Activated CD4-positive, alpha-beta T cell treated with anti-CD3 and anti-CD28 coated beads, Interleukin-2, amount 50 U/mL, for 4 hours (primary cell): ENCODE measurements at places on chromosomes 4 and X.

DNA sequence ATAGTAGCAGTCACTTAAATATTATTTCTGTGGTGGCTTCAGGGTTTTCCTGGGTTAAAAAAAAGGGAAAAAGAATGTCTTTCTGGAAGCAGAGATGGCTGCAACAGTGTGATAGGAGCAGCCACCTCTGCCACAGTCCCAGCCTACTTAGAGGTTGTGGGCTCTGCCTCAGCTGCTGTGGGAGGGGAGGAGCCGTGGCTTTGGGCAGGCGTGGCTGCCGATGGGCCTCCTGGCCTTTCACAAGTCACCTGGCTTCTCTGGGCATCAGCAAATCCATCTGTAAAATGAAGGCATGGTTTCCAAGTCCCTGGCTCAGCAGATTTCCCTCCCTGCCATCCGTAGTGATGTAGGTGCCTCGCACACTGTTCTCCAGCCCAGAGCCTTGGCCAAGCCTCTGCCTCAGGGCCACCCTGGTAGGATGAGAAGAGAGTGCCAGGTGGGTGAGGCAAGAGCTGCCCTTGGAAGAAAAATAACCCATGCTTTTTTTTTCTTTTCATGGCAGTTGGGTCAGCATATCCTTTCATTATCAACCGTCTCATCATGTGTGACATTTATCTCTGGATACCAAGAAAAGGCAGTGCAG lies 66.1 kb downstream of the PTTG2 start:
- no peak for DNase-seq

DNA sequence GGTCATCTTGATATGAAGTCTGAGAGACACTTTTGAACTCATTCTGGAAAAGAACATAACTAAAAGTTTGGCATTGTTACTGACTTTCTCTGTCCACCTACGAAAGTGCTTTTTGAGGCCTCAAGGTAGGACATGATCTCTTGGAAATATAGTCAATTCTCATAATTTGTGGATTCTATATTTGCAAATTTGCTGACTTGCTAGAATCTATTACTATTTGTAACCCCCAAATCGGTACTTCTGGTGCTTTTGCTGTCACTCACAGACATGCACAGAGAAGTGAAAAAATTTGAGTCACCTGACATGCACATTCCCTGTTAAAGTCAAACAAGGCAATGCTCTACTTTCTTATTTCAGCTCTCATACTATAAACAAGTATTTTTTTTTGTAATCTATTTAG lies 35.6 kb downstream of the TSPAN7 start:
- DNase-seq, result no peak

DNA sequence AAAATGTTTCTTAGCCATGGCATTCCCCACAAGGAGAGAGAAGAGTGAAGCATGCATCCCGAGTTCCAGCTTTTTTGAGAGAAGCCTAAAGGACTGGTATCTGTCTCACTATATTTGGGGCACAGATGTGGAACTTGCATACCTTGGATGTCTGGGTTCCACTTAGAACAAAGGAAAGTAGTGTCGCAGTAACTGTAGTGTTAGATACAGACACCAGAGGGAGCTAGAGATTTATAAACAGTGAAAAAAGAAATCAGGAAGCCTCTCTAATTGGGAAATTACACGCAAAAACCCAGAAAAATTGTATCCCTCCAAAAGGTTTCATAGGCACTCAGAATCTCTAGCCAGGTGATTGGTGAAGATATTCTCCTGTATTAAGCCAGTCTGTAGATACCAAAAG lies 34.4 kb downstream of the AGTR2 start:
- no peak for DNase-seq

DNA sequence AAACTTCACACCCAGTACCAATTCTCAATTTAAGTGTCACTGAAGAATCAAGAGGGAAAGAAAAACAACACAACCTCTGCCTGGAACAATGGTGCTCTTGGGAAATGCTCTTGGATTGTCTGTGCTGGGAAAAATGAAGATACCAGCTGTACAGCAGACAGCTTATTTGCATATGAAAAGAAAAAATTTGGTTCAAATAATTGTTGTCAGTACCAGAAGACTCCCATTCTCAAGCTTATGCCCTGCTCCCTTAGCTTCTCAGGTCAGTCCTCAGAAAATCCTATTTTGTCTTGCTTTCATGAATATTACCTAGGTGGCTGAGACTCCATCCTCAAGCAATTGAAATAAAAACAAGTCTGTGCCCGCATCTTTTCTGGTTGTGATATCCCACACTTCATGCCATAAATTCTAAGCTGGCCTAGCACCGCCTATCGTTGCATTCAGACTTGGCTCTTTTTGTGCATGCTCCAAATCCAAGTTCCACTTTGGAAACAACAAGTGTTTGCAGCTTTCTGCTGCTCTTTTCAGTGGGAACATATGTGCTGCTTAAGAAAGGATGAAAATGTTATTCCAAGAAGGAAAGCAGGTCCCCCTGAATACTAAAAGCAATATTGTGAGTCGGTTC lies 431.6 kb downstream of the INPP4B start:
- no peak for DNase-seq

GRCh38 chr4:75621715-75622114 lies 8.6 kb downstream of the CDKL2 start:
- no peak for DNase-seq

GRCh38 chr4:101205916-101206315 lies 141.4 kb downstream of the PPP3CA start:
- peak; percentile 24 for DNase-seq

- DNase-seq, result no peak
These were observed 38.7 kb downstream of the CPEB2 start for GRCh38 chr4:15040916-15041463.

DNA sequence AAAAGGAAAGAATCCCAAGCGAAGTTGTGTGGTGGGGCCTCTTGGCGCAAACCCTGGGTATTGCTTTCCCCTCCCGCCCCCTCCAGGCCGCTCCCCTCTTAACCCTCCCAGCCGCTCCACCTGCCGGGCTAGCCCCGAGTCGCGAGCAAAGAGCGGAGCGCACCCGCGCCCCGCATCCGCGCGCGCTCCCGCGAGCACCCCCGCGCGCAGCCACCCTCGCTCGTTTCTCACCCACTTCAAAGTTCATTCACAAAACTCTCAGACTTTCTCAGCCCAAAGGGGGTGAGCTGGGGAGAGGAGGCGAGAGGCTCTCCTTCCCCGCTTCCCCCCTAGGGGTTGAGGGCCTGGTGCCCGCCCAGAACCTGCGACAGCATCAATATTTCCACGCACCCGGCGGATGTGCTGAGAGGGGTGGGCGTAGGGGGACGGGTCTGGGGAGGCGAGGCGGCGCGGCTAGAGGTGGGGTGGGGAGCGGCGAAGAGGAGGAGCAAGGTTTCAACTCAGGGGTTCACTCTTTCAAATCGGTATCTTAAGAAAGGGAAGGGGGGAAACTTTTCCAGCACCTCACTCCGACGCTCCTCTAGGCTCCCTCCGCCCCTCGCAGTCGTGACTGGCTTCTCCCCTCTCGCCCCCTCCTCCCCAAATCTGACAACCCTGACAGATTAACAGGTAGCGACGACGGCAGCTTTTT lies 1.8 kb downstream of the MAML3 start:
- DNase-seq, result peak; percentile 91

DNA sequence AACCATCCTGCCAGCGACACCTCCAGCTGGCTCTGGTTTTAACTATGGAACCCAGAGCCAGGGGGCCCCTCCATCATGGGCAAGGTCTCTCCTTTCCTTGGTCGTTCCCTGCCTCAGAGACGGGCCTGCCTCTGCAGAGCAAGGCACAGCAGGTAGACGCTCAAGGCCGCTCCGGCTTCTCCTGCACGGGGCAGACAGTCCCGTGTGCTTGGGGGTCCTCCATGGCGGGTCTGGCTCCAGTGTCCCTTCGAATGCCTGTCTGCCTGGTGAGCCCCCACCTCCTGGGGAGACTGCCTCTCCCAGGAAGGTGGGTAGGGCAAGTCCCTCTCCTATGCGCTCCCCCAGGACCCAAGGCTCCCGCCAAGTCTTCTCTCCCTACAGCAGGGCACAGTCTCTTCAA lies 71.5 kb downstream of the ACOX3 start:
- DNase-seq, result no peak

- DNase-seq, result no peak
These were observed 1508.3 kb downstream of the RAPGEF2 start for GRCh38 chr4:160611181-160611580.

- DNase-seq, result no peak
These were observed 5.3 kb downstream of the LRRC66 start for GRCh38 chr4:52014903-52015302.

DNA sequence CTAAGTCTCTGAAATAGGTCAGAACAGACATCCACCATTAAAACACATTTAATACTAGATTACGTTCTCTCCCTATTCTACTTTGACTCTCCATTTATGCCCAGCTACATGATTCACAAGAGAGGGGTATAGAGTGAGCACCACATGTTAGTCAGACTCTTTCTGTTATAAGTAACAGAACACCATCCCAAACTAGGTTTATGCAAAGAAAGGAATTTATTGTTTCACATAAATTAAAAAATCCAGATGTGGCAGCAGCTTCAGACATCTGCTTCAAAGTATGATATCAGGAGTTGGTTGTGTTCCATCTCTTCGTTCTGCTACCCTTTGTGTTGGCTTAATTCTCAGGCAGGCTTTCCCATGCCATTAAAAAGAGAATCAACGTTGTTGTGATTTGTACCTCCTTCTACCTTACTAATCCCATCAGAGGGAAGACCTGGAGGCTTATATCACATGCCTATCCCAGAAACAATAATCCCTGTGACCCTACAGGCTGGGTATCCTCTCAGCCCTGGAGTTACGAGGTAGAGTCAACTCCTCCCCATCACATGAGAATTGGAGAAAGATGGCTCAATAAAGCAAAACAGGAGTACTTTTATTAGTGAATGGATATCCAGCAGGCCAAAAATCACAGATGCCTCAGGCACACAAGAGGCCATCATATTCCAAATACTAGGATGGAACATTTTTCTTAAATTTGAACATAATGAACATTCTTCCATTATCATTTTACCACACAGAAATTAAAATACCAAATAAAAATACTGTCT lies 163.2 kb downstream of the SLC7A11 start:
- DNase-seq, result no peak

DNA sequence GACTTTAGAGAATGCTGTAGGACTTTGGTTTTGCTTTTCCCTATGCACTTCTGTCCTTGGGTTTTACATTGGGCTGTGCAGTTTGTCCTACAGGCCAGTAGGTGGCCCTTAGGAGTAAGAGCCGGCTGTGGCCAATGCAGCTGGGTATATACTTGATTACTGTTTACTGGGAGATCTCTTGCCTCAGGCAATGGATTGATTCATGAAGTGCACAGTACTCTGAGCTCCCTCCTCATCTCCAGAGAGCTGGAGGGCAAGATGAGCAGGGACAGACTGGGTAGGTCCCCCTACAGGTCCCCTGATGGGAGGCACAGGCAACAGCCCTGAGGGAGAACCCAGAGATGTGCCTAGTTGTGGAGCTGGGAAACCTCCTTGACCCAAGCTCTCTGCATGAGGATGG lies 103.8 kb upstream of the QRFPR start:
- DNase-seq, result no peak

GRCh38 chrX:121028419-121028818 lies 19.0 kb upstream of the GLUD2 start:
- DNase-seq, result no peak

- no peak for DNase-seq
These were observed 292.1 kb downstream of the PRDM5 start for GRCh38 chr4:120630427-120630826.

GRCh38 chrX:129125122-129125914 lies 398.0 kb downstream of the SMARCA1 start:
- no peak for DNase-seq

DNA sequence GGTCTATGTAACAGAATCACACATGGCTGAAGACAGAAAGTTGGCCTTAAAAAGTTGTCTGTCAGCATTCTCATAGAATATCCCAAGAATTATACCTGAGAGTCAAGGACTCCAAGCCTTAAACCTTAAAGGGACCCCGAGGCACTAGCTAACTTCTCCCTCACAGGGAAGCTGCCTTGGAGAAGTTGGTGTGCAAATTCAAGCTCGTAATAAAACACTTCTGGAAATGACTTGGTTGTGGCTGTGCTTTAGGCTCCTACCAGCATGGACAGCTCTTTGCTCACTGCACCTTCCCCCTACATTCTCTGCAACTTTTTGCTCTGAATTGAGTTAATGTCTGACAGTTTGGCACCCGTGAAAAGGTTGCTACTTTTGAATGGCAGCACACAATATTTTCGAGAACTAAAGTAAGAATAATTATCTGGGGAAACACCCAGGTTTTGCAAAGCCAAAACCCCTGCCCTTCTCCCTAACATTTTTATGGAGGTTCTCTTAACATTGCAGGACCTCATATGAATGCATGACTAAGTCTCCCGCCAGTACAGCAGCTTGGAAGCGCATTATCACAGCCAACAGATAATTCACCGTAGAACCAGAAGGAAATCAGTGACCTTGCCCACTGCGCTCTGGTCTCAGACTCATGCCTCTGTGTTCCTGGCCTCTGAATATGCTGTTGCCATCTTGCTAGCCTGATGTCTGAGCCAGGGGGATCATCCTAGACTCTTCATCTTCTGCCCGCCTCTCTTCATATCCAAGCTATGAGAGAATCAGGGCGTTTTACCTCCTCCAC lies 91.0 kb downstream of the MGST2 start:
- DNase-seq, result no peak

GRCh38 chr4:12978310-12978709 lies 505.8 kb downstream of the RAB28 start:
- DNase-seq, result no peak

DNA sequence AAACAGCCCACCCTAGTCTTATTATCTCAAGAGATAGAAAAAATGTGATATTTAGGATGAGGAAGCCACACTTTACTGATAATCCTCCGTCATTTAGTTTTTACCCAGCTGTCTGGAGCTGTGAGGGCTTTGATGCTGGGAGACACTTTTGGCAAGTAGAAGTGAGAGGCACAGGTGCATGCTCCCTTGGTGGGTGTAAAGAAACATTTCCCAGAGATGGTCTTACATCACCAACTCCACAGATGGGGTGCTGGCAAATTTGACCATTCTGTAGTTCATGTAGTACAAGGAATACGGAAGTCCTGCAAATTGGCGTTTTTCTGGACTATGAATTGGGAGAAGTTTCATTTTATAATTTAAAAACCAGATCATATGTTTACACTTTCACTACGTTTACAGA lies 28.5 kb downstream of the TRIM61 start:
- DNase-seq, result no peak

DNA sequence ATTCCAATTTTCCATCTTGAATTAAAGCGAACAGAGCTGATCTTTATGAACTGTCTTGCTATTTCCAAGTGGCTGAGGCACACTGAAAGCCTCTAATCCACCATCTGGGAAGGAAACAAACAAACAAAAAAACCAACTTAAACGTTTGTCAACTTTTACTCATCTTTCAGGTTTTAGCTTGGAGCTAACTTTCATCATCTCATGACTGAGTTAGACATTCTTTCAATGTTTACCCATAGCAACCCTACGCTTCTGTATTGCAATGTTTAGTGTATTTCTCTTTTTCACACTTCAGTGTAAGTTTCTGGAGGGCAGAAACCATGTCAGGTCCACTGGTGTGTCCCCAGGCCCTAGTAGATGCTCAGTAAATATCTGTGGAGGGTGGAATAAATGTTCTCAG lies 343.8 kb downstream of the GBA3 start:
- no peak for DNase-seq

GRCh38 chr4:78939667-78940008 lies 400 bp upstream of the PAQR3 start:
- DNase-seq, result no peak

DNA sequence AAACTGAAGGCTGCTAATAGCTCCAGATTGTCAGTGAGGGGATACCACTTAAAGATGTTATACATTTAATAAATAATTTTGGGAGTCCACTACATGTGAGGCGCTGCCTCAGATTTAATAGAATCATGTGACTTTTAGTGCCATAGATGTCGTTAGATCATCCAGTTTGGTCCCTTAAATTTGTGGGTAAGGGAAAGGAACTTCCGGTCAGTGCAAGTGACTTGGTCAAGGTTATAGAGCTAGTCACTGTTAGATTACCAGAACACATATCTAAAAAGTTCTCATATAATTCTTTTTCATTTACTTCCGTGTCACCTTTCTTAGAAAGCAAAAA lies 529 bp upstream of the UBA6 start:
- DNase-seq, result no peak
